ENCODE measurements at places on chromosomes 7 and 10.

- no peak for DNase-seq
Observed at GRCh38 chr7:50303335-50304128, 984 bp upstream of the IKZF1 start.

GRCh38 chr7:78578686-78579085, 780.1 kb downstream of the PHTF2 start:
- no peak for DNase-seq

DNA sequence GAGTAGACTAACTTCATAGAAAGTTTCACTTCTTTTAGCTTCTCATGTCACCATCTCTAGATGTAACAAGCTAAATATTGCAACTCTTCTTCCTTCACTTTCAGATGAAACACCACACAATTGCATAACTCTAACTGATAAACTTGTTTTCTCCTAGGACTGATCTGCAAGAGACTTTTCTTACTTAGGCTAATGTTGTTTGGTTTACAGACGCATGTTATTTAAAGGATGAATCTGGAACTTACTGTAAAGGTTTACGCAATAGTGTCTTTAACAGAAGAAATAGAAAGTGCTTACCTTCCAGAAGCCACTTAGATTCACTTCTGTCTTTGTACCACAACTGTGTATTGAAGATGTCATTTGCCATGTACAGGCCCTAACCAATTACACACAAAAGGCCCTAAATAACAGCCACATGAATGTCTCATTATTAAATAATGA, 22.1 kb upstream of the ZC3HAV1 start:
- DNase-seq = no peak

DNA sequence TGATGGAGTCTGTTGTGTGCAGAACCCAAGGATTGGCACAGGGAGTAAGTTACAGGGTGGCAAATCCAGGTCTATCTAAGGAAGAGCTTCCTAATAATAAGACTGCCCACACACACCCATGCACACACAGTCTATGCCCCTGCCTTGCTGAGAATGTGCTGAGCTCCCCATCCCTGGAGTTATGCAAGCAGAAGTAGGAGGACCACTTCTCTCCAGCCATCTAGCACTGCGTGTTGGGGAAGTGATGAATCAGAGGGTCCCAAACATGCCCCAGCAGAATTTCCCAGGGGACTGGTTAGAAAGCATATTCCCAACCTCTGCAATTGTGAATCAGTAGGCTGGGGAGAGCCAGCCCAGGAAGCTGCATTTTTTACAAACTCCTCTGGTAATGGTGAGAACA, 117.2 kb downstream of the CDH23 start:
- DNase-seq = no peak

Data from activated T-helper 9 cell treated with anti-CD3 and anti-CD28 coated beads, Interleukin-2, amount 50 U/mL, for 16 hours (primary cell).